Neural crest cell (in vitro differentiated cells): ENCODE measurements at places on chromosomes 3 and 15.

GRCh38 chr15:69871511-69872134, 226.1 kb downstream of the TLE3 start:
- DNase-seq: no peak

DNA sequence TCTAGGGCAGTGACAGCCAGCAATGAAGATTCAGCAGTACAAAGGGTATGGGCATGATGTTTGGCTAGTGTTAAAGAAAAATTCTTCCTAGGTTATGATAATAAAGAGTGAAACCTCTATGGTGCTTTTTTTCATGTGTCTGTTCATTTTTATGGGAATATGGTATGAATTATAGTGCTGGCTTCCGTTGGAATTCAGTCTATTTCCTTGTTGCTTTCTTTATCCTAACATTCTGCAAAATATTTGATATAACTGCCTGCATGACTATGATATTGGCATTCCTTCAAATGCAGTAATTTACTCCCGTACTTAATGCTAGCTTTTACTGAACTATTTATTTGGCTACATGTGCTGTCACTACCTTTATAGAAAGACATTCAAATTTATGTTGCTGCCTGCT, 57.6 kb upstream of the ATP11B start:
- DNase-seq: no peak

GRCh38 chr3:2851835-2852234, 258.3 kb downstream of the IL5RA start:
- no peak for DNase-seq

- no peak for DNase-seq
These were observed 1.4 kb upstream of the STRA6 start for GRCh38 chr15:74203914-74204431.

- no peak for DNase-seq
These were observed 103.7 kb upstream of the NR2E3 start for GRCh38 chr15:71706461-71707229.

GRCh38 chr3:179376474-179376873, 29.0 kb downstream of the MFN1 start:
- no peak for DNase-seq
